T-cell (primary cell): ENCODE measurements at places on chromosomes 12 and 14.

GRCh38 chr14:22152903-22153302 is 436.1 kb downstream of the DAD1 start:
- no peak for DNase-seq

GRCh38 chr14:58072288-58073071 is 79.5 kb downstream of the ARMH4 start:
- DNase-seq: peak; percentile 66

DNA sequence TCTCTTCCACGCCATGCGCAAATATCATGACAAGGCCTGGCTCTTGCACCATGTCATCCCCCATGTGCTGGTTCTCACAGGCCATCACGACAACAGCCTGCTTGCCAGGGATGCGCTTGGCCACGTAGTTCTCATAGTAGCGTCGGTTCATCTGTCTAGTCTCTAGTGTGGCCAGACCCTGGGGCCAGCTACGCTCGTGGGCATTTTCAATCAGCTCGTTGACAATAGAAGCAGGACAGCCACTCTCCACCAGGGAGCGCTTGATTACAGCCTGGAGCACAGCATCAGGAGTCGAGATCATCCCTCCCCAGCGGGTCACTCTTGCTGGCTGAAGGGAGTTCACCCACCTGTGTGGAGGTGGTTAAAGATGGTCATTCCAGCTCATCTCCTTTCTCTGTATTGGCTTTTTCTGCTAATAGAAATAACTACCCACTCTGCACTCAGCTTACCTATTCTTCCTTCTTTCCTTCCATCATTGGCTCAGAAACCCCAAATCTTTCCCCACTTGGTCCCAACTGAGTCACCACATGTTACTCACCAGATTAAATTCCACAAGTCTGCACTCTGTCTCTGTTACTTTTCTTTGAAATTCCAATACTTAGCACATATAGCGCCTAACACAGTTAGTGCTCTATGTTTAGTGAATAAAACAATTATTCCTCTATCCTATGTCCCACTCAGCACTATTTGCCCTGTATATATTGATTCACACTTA is 15.1 kb downstream of the RNF41 start:
- DNase-seq: peak; percentile 16

DNA sequence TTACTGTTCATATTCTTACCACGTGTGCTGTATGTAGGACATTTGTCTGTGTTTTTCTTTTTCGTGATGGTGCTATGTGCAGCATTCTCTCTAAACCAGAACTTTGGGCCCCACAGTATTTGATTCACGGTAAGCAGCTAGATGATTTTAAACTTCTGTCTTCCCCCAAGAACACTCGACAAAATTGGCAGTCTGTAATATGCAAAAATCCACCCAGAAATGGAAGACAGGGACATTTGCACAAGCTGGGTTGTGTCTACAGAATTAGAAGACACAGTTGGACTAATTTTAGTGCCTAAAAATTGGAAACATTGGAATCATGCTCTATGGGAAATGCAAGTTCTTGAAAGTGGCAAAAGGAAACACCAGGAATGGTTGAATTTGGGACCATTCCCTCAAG is 24.1 kb upstream of the MED13L start:
- DNase-seq: no peak

DNA sequence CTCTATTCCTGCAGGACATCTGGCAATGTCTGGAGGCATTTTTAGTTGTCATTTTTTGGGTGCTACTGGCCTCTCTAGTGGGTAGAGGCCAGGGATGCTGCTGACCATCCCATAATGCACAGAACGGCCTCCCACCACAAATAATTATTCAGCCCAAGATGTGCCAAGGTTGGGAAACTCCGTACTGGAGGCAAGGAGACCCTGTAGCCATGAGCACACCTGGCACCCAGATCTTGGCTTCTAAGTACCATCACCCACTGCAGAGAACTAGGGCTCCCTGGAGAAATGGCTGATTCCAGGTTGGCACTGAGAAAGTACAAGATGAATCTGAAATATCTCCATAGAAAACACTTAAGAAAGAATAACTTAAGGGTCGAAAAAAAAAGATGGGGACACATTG is 81.7 kb downstream of the RBM19 start:
- no peak for DNase-seq

DNA sequence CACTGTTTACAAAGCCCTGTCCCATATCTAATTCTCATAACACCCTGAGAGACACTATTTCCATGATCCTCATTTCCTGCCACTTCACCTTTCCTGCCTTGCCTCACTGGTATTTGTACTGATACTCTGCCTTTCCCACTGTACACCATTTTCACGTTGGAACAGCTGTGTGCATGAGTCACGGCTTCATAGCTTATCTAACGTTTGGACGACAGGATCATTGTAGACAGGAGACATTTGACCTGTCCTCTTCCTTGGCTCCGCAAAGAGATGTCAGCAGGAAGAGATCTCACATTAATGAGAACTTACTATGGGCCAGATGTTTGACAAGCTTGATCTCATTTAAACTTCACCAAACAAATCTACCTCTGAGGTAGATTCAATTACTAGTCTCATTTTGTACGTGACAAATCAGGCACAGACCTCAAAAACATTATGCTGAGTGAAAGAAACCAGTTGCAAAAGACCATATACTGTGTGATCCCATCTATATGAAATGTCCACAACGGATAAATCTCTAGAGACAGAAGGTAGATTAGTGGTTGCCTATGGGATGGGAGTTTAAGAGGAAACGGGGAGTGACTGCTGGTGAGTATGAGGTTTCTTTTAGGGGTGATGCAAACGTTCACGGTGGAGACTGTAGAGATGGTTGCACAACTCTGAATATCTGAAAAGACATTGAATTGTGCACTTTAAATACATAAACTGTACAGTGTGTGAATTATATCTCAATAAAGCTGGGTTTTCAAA is 71.2 kb downstream of the KCNK13 start:
- no peak for DNase-seq

GRCh38 chr14:32367516-32367915 is 38.4 kb downstream of the AKAP6 start:
- no peak for DNase-seq

GRCh38 chr12:107541001-107541705 is 144.4 kb upstream of the PWP1 start:
- no peak for DNase-seq

- no peak for DNase-seq
Observed at GRCh38 chr12:123888989-123889388, 83.6 kb downstream of the CCDC92 start.

GRCh38 chr12:49809381-49809905 is 18.8 kb downstream of the NCKAP5L start:
- DNase-seq: no peak

- DNase-seq: no peak
Observed at GRCh38 chr14:49381778-49382177, 204.4 kb downstream of the RPS29 start.

- no peak for DNase-seq
Observed at GRCh38 chr12:49652921-49653520, 29.7 kb downstream of the PRPF40B start.

- no peak for DNase-seq
Observed at GRCh38 chr14:76769636-76770292, 8.5 kb downstream of the VASH1 start.

GRCh38 chr14:89137526-89138163 is 279.4 kb downstream of the FOXN3 start:
- DNase-seq: no peak

DNA sequence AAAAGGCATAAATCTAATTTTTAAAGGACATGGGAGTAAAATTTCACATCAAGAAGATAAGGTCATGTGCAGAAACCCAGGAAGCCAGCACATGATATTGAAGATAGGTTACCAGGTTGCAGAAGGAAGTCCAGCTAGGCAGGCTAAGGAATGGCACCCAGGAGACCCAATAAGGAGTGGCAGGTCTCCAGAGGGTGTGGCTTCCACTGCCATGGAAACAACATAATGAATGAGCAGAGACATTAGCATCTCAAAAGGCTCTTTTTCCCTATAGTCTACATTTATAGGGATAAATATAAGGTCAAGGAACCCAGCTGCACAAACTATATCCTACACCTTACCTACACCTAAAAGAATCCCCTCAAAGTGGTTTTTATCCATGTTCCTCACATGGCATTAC is 275.9 kb downstream of the RPS29 start:
- DNase-seq: no peak

- DNase-seq: no peak
Observed at GRCh38 chr12:89373763-89374572, 21.7 kb upstream of the DUSP6 start.

DNA sequence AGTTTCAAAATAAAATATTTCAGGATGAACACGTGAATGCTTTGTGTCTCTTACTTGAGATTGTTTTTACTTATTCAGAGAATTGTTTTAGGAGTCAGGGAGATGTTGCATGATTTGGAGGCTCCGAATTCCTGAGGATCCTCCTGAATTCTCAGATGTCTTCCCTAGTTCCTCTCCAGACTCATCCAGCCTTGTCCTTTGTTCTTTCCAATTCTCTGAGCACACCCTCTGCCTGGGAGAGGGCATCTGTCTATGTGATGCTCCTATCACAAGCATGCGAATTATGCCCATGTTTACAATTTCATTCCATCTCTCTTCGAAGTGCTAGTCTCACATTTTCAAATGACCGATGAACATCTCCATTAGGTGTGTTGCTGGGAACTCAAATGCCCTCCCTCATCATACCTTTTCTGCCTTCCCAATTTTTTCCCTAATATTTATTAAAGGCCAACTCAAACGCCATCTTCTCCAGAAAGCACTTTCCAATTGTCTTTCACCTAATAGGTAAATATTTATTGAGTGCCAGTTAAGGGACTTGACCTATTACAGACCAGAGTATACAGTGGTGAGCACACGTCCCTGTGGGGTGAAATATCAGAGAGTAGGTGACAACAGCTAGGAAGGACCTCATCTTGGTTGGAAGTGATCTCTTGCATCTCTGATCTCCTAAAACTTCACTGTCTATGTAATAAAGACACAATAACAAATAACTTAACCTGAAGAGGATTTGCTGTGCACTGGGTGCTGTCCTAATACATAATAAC is 64.4 kb downstream of the ARF6 start:
- no peak for DNase-seq

- no peak for DNase-seq
Observed at GRCh38 chr14:91398707-91399106, 18.9 kb downstream of the CCDC88C start.

DNA sequence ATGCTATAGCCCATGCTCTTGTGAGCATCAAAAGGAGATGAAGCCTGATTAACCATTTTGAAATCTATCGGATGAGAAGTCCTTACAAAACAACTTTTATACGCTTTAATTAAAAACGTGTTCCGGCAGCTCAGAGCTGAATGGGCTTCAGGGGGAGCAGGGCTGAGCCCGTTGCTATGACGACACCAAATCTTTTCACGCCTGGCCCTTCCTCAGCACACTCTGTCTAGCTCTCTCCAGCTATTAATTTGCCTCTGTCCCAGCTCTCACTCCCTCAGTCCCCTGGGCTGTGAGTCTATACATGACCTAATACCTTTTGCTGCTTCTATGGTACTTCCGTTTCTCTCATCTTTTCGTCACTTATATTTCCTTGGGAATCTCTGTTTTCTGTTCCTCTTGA is 15.8 kb downstream of the FOXA1 start:
- DNase-seq: no peak

GRCh38 chr14:35252451-35252868 is 39.7 kb upstream of the PSMA6 start:
- DNase-seq: no peak

- no peak for DNase-seq
Observed at GRCh38 chr14:65945327-65945726, 532.8 kb downstream of the FUT8 start.

DNA sequence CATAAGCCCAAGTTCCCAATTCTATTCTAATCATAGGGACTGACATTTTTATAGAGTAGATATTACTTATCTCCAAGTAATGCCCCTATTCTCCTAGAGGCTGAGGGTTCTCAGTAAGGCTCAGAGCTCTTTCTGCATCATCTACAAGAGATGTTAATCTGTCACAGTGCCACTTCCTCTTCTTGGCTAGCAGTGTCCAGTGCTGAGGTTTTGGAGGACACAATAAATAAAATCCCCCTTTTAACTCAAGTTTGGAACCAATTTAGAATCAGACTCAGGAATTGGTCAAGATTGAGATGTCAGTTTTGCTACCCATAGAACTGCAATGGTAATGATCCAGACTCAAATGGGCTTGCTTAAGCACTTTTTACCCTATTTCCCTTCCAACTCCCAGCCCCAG is 154.1 kb upstream of the ARID2 start:
- DNase-seq: no peak

DNA sequence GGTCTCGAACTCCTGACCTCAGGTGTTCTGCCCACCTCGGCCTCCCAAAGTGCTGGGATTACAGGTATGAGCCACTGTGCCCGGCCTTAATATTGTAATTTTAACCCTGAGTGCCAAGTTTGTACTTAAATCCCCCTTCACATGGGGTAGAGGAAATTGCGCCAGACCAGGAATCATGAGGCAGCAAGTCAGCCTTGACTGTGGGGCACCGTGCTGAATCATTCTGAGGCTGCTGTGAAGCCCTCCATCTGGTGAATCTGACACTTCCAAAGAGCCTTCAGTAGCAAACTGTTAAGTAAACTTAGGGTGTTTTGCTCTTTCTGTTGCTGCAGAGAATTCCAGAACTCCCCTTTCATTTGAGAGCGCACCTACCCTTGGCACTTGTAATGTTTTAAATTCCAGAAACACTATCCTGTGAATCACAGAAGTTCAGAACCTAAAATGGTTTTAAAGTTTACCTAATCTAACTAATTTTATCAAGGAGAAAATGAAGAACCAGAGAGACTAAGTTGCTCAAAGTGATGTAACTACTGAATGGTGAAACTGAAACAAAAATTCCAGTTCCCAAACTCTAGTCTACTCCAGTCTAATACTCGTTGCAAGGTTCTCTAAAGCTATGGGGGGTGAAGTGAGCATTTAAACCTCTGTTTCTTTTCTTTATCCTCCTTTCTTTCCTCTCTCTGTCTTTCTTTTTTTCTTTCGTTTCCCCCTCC is 7.5 kb downstream of the HEBP1 start:
- DNase-seq: no peak

DNA sequence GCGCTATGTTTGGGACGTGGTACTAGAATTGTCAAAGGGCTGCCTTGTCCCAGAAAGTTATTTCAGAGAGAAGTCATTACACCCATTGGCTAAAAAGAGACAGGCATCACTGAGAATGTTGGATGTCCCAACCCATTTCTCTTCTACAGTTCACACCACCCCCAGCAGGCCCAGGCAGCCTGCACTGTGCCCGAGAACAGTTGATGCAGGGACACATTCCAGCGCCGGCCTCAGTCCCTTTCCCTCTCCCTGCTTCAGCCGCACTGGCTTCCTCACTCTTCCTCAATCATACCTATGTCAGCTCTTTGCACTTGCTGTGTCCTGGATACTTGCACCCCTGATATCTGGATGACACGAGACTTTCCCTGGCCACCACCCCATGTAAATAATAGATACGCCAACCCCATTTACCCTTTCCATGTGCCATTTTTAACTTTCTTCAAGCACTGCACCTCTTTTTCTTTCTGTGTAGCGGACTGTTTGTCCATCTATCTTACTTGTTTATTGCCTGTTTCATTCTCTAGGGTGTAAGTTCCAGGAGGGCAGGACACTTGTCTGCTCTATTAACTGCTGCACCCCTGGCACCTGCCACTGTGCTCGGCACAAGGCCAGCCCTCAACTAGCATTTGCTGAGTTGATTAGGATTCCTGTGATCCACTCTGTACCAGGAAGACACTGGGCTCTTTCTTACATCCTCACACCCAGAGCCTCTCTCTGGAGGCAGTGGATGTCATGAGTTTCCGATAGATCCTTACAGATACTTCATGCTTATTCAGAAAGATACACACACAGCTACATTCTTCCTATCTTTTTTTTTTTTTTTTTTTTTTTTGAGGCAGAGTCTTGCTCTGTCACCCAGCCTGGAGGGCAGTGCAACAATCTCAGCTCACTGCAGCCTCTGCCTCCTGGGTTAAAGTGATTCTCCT is 76.6 kb upstream of the CEP83 start:
- DNase-seq: no peak

GRCh38 chr14:76644855-76645518 is 116.3 kb upstream of the VASH1 start:
- no peak for DNase-seq
